ENCODE measurements at places on chromosomes 6 and 20.
A peak's percentile ranks its signal among the peaks of the same experiment; 100 is the strongest.

- DNase-seq = no peak
These were observed 14.2 kb downstream of the CCR6 start for GRCh38 chr6:167137081-167137480.

DNA sequence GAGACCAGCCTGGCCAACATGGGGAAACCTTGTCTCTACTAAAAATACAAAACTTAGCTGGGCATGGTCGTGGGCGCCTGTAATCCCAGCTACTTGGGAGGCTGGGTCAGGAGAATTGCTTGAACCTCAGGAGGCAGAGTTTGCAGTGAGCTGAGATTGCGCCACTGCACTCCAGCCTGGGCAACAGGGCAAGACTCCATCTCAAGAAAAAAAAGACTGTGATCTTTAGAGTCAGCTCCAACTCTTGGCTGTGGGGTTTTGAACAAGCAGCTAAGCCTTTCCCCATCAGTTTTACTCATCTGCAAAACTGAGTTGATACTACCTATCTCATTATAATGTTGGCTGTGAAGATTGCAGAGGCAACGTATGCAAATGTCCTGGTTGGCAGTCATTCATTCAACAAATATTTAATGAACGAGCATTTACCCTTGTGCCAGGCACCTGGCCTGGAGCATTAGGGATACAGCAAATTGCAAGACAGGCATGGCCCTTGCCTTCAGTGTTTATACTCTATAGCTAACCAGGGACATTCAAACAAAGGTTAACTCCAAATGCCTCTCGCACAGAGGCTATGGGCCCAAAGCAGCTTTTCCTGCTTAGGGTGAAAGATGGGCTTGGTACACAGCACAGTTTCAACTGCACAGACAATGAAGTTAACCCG, 37.8 kb downstream of the ILRUN start:
- no peak for DNase-seq

DNA sequence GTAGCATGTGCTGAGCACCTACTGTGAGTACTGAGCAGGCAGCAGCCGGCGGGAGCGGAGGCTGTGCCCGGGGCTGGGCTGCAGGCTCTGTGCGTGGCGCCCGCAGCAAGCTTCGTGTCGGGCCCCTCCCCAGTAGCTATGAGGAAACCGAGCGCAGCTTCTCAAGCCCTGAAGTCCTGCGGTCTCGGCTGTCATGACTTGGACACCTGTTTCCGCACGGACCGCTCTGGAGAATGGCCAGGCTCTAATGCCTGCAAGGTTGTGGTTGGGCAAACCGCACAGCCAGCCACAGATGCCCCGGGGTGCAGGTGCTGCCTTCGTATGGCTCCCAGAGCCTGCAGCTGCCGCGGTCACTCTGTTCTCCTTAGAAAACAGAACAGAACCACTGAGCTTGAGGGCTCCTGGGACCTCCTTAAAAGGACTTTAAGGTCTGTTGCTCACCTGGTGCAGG, 33.7 kb downstream of the PYGB start:
- DNase-seq = no peak

- no peak for DNase-seq
These were observed 335.1 kb downstream of the BTBD3 start for GRCh38 chr20:12252793-12253192.

- no peak for DNase-seq
These were observed 257.1 kb upstream of the TAB2 start for GRCh38 chr6:149060300-149060984.

DNA sequence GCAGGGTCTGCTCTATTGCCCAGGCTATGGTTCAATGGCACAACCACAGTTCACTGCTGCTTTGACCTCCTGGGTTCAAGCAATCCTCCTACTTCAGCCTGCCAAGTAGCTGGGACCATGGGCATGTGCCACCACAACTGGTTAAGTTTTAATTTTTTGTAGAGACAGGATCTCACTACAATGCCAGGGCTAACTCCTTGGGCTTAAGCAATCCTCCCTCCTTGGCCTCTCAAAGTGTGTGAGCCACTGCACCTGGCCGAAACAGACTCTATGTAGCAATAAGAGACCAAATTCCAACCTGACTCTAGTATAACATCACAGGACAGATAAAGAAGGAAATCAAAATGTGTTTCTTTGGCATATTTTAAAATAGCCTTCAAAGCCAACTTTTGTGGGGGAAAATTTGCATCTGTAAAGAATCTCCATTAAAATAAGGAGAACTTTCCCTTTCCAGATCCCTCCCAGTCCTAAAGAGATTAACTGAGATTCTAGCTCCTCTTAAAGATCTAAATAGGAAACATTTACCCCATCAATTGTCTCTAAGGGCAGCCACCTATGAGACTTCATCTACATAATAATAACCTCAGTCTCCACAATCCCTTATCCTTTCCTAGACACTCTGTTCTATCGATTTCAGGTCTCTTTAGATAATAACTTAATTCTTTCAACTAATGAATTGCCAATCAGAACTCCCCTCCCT, 94.7 kb upstream of the PLCB4 start:
- no peak for DNase-seq

- no peak for DNase-seq
These were observed 5.3 kb downstream of the POPDC3 start for GRCh38 chr6:105174512-105174911.

GRCh38 chr6:159819932-159820640, 20.0 kb downstream of the PNLDC1 start:
- DNase-seq = peak; percentile 51

- peak; percentile 76 for DNase-seq
These were observed 14.5 kb downstream of the FOXC1 start for GRCh38 chr6:1624058-1624850.

DNA sequence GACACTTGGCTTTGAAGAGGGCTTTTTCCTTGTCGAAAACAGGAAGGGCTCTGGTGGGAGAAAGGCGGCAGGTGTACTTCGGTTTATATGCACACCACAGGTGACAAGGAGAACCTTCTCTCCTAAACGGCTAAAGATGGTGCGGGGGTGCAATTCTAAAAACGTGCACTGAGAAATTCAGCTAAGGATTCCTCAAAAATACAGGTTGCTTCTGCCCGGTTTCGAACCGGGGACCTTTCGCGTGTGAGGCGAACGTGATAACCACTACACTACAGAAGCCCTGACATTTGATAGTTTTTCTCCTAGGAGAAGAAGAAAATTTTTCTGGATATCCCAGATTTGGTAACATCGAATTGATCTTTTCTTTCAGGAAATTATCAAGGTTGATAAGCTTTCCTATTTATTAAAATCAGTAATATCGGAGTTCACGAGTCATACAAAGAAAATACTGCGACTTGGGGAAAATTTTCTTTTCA, 32.0 kb downstream of the POM121L2 start:
- peak; percentile 45 for DNase-seq

DNA sequence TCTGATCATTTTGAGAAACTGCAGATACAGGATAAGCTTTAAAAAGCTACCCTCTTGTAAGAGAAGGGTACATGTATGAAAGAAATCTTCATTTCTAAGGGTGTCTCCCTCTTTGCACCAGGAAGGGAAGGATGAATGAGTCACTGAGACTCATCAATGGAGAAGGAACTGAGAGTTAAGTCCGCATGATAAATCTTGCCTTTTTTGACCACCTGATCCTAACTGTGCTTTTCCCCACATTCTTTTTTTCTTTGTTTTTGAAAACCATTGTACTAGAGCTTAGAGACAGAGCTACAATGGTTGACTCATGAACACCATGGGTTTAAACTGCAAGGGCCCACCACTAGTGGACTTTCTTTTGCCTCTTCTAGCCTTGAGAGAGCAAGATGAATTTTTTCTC, 353.0 kb upstream of the RGS17 start:
- no peak for DNase-seq

DNA sequence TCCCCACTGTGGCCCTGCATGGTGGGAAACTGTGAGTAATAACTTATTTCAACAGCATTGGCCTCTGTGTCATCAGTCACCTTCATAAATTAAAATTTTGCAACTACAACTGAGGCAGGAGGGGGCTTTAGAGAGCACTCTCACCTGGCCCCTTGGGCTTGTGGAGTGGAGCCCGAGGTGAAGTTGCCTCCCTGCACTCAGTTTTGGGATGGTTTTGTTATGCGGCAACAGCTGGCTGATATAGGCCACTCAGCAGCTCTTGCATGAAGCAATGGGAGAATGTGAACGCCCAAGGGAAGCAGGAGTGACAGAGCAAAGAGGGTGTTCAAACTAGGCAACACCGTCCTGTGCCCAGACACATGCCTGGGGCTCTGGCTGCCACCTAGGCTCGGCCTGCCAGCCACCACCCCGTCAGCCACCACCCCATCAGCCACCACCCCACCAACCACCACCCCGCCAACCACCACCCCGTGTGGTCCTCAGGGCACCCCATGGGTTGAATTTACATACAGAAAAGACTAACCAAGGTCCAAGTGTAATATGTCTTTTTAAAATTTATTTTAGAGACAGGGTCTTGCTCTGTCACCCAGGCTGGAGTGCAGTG, 4.3 kb upstream of the GFRA4 start:
- DNase-seq = no peak

DNA sequence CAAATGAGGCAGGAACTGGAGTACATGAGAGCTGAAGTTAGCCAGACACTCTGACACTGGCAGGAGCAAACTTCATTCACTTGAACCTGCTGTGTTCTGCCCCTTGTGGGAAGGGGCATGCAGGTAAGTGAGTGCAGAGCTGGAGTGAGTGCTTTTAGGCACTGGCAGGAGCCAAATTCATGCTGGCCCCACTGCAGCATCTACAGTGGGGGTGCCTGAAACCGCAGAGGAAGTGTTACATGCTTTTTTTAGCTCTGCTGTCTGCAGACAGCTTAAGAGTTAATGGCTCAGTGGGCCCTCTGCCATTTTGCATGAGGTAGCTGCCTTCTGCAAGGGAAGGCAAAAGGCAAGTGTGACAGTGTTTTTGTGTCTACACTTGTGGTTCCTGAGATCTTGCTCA, 167.9 kb upstream of the SYNCRIP start:
- DNase-seq = no peak

DNA sequence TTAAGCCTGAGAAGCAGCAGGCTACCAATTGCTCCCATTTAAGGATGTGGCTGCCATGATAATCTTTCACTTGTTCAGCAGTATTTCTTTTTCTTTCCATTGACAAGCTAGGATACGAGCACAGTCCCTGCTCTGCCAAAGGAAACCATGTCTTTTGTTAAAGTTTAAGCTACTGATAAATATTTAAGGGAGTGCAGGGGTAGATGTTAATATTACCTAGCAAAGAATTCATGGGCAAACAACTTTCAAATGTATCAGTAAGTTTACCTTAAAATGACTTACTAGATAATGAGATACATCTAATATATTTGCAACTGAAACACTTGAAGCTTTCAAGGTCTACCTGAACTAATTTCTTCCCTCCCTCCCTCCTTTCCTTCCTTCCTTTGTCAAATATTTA, 77.3 kb downstream of the OPN5 start:
- no peak for DNase-seq

DNA sequence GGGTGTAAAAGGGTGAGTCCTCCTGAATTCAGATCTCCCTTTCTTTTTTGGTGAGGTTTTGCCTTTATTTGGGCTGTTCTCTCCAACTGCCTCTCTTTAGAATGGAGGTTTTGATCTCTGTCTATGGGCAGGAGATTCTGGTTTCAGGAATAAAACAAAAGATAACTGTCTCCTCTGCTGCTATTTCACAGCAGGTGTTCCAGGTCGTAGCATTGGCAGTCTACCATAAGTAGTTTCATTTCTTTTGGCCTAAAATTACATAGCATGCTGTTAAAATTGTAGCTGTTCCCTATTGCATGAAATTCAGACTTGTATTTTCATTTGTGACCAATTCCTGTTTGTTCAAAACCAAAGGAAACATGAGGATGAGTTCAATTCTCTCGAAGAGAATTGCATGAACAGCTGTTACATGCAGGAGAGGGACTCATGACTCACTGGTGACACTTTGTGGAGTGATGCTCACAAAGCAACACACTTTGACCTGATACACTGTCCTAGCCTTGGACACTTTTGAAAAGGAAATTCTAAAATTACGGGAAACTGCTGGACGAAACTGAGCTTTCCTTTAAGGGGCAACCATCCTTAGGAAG, 76.8 kb upstream of the SIRPG start:
- DNase-seq = peak; percentile 64

DNA sequence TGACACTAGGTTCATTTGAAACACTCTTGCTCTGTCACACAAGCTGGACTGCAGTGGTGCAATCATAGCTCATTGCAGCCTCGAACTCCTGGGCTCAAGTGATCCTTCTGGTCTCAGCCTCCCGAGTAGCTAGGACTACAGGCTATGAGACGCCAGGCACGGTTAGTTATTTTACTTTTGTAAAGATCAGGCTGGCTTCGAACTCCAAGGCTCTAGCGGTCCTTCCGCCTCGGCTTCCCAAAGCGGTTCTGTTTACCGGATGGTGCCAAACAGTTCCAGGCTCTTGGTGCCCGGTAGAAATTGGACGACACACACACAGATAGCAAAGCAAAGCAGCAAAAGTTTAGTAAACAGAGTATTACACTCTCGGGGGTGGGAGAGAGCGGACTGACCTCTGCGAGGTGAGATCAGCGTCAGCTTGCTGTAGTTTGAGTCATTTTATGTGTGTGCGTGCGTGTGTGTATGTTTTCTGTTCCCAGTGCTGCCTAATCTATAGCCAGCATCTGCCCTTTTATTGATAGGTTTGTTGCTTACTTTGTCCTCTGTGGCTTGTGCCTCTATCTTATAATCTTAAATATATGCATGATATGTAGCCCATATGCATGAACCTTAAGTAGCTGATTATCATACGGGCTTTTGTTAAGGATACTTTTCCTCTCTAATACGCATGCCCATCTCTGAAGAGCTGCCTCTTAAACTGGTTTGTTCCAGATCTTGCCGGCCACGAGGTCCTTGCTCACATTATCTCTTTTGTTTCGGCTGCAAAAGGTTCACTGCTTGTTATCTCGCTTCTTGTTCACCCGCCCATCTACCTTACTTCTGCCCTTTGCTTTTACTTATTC, 75.2 kb downstream of the OR2B2 start:
- DNase-seq = peak; percentile 49
